ENCODE measurements at places on chromosomes 12 and 14.

GRCh38 chr12:118773956-118774723 is 207.2 kb upstream of the SRRM4 start:
- no peak for DNase-seq

- no peak for DNase-seq
Observed at GRCh38 chr12:12470751-12471306, 91.8 kb downstream of the DUSP16 start.

GRCh38 chr14:61102549-61103466 is 121.8 kb downstream of the SLC38A6 start:
- DNase-seq: no peak

GRCh38 chr14:90277581-90278198 is 21.3 kb downstream of the PSMC1 start:
- DNase-seq: no peak

- no peak for DNase-seq
Observed at GRCh38 chr12:113762155-113762881, 203.8 kb downstream of the RBM19 start.

DNA sequence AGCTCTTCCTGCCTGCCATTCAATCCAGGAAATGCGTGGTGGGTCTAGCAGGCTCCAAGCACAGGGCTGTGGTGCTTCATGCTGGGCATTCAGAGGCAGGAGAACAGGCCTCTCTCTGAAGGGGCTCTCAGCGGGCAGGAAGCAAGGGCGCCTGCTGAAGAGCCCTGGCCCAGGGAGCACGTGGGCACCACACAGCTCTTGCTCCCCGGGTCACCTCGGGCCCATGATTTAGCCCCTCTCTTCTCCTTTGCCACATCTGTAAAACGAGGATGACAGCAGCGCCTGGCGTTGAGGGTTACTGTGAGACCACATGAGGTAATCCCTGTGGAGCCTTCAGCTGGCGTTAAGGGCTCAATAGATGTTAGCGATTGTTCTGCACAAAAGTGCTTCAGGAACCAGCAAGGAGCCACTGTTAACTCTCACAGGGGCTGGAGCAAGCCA is 37.6 kb upstream of the SPTLC2 start:
- no peak for DNase-seq

GRCh38 chr14:98167275-98167674 is 1104.7 kb downstream of the BCL11B start:
- DNase-seq: no peak

DNA sequence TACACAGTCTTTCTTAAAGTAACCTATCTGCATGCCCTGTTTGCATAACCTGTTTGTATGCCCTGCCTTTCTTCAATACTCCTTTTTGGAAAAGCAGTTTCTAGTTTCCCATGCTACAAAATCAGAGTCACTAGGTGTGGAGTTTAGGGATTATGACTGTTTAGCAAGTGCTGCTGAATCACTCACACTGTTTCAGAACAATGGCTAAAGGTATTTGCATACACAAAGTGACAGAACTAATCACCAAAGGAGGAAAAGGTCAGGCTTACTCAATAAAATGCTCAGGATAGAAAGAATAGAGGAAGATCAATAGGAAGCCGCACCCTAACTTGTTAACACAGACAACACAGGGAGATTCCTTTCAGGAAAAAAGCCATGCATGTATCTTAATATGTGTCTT is 19.4 kb downstream of the EGLN3 start:
- DNase-seq: no peak

GRCh38 chr14:74693191-74693590 is 19.7 kb downstream of the AREL1 start:
- no peak for DNase-seq

GRCh38 chr12:89672589-89672979 is 36.1 kb downstream of the ATP2B1 start:
- no peak for DNase-seq

GRCh38 chr12:124044809-124045321 is 71.8 kb downstream of the ZNF664 start:
- DNase-seq: no peak

- no peak for DNase-seq
Observed at GRCh38 chr14:58238252-58239243, 6.1 kb upstream of the PSMA3 start.

- no peak for DNase-seq
Observed at GRCh38 chr12:49929581-49929980, 21.0 kb upstream of the AQP2 start.

- no peak for DNase-seq
Observed at GRCh38 chr14:99435327-99435726, 45.3 kb downstream of the SETD3 start.

DNA sequence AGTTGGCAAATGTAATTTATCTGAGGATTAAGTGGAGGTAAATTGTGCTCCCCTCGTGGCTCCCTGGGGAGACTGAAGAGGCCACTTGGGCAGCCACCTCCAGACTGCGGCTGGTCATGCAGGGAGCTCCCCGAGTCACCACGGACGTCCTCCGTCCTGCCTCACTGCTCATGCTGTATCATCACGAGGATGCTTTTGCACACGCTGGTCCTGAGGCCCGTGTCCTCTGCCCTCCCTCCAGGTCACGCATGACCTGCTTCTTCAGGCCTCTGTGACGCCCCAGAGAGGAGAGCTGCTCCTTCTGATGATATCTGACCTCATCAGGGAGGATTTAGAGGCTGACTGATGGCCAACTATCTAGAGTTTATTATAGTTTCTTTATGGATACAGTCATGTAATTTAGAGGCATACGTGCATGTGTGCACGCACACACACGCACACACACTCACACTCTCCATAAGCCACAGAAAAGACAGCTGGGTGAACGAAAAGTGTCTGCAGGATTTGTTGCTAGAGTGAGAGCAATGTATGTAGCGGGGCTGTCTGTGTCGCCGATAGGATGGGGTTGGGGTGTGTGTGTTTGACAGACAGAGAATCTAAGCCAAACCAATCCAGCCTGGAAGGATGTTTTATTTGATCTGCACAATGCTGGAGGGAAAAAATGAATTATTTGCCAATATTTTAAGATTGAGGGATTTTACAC is 160.0 kb downstream of the ADGRD1 start:
- no peak for DNase-seq

GRCh38 chr14:51513281-51513680 is 138.4 kb upstream of the FRMD6 start:
- DNase-seq: no peak

GRCh38 chr14:95143808-95144620 is 13.3 kb downstream of the DICER1 start:
- DNase-seq: no peak

- DNase-seq: no peak
Observed at GRCh38 chr14:50620341-50620740, 47.8 kb downstream of the SAV1 start.

- no peak for DNase-seq
Observed at GRCh38 chr12:55720894-55721444, 776 bp downstream of the RDH5 start.

- DNase-seq: no peak
Observed at GRCh38 chr12:110537605-110538409, 35.7 kb downstream of the RAD9B start.

DNA sequence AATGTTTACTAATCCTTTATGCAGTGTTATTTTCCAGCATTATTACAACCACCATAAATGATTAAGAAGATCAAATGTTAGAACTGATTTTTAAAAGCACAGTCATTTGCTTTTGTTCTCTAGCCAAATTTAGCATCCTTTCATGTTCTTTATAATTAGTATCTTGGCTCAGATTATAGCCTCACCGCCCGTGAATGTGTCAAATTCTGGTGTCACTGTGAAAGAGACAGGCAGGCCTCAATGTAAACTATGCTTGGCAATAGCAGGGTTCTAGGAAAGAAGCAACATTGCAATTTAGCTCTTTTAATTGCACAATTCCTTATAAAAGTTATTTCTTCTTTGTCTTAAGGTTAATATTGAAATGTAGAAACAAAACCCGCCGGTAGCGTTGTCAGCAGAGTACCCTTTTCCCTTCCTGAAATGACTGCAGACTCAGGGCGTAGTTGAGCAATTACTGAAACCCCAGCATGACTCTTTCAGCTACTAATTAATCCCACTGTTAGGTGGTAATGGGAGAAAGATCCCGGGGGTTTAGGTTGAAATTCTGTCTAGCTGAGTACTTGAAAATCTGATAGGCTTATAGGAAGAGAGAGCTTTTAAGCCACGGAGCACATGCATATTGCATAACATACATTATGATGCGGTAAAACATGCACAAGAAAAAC is 1600.5 kb upstream of the SEL1L start:
- no peak for DNase-seq

- no peak for DNase-seq
Observed at GRCh38 chr12:118790578-118790977, 190.8 kb upstream of the SRRM4 start.

- DNase-seq: no peak
Observed at GRCh38 chr14:53376064-53376463, 222.9 kb upstream of the DDHD1 start.

- no peak for DNase-seq
Observed at GRCh38 chr12:130783110-130783715, 55.8 kb downstream of the STX2 start.

DNA sequence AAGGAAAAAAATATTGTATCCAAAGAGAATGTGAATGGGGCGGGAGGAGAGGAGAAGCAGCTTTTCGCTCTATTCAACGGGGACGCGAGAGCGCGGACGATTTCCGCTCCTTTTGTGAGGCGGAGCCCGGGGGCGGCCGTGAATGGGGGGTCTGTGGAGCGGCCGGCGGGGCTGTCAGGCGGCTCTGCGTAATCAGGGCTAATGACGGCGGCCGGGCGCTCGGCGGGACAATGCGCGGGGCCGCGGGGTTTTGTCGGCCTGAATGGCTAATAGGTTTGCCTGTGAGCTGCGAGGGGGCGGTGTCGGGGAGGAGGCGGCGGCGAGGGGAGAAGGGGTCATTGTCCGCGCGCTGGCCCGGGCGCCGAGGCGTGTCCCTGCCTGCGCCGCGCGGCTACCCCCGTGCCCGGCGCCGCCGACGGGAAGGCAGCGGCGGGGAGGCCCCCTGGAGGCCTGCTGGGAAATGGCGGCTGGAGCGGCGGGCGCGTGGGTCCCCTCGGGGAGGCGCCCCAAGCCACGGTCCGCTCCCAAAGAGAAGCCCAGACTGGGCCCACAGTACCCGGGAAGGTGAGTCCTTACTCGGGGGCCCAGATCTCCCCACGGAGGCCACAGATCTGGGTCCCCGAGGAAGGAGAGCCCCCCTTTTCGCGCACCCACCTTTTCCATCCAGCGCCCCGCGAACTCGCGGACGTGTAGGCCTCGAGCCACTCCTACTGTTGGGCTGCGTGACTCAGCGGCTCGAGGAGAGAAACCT is 6.0 kb downstream of the SIX6 start:
- DNase-seq: no peak

GRCh38 chr12:69880571-69880970 is 55.5 kb downstream of the MYRFL start:
- no peak for DNase-seq

DNA sequence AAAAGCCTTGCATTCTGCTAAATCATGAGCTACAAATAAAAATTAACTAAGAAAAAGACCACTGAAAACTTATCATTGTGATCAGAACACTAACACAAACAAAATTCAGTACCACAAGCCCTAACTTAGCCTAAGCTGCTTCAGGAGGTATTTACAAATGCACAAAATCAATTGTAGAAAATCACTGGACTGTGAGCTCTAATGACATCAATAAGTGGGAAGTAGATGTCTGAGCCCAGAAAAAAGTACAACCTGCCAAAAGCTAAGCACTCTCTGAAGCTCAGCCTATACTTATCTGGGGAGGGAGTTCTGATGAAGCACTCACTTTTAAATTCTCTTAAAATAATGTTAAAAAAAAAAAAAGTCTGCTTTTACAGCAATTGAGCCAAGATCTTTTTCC is 92.9 kb downstream of the SLCO1B1 start:
- no peak for DNase-seq

GRCh38 chr14:72880820-72881219 is 13.1 kb downstream of the DPF3 start:
- no peak for DNase-seq

GRCh38 chr12:125300249-125300648 is 235.0 kb downstream of the AACS start:
- DNase-seq: no peak

DNA sequence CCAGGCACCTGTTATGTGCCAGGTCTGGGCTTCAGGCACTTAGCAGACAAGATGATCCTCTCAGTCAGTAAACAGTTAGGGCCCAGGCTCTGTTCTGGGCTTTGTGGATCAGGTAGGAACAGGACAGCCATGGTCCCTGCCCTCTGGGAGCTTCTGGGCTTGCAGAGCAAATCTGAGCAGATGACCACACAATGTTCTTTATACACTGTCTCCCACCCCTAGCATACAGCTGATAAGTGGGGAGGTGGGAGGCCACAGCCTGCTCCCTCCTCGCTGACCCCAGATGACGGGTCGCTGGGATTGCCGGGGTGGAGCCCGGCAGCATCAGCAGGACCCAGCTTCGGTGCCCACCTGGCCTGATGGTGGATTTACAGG is 53.1 kb upstream of the RIN3 start:
- no peak for DNase-seq

Data from activated gamma-delta T cell (primary cell).